ENCODE measurements at places on chromosomes 11 and 22.

- ATAC-seq, result peak; percentile 60
These were observed 884 bp downstream of the CENATAC start for GRCh38 chr11:118998822-118999221.

GRCh38 chr11:134906356-134906955 is 494.4 kb upstream of the B3GAT1 start:
- ATAC-seq, result no peak

DNA sequence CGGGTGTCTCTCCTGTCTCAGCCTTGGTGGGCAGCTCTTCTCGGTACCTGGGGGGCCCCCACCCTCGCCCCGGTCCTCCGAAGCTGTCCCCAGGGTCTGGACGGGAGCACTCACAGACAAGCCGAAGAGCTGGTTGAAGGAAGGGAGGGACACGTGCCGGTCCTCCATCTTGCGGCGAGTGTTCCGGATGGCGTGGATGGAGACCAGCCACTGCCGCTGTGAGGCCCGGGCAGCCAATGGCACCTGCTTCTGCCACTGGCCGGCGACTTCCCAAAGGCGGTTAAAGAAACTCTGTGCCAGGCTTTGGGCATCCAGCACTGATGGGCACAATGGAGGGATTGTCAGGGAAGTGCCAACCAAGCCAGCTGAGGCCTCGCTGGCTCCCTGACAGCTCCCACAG is 18.7 kb downstream of the PPM1F start:
- no peak for ATAC-seq

DNA sequence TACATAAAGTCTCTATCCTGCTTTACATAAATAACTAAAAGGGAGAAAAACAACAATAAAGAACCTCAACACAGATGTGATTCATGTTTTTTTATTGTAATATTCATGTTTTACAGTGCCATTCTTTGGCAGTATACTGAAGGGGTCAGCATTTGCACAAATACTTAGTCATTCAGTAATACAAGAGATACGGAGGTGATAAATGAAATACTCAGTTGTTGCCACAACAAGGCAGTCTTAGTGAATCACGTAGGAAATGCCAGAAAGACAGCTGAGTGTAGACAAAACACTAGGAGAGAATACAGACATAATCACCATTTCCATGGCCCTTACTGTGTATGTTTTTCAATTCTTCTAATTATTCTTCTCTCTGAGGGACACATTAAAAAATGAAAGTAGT is 910.4 kb downstream of the METTL15 start:
- ATAC-seq, result peak; percentile 88

DNA sequence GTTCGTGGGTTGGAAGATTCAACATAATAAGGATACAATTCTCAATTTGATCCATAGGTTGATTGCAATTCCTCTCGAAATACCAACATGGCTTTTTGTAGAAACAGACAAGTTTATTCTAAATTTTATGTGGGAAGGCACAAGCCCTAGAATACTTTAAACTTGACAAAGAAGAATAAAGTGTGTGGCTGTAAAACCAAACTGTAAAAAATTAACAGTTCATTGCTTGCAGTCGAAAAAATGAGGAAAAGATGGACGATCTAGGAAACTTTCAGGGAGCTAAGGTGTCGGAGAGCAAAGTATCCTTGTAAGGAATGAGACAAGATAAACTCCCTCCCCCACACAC is 1.0 kb upstream of the GLB1L3 start:
- ATAC-seq, result no peak

GRCh38 chr11:111977146-111978027 is 40.2 kb downstream of the DIXDC1 start:
- peak; percentile 89 for ATAC-seq

DNA sequence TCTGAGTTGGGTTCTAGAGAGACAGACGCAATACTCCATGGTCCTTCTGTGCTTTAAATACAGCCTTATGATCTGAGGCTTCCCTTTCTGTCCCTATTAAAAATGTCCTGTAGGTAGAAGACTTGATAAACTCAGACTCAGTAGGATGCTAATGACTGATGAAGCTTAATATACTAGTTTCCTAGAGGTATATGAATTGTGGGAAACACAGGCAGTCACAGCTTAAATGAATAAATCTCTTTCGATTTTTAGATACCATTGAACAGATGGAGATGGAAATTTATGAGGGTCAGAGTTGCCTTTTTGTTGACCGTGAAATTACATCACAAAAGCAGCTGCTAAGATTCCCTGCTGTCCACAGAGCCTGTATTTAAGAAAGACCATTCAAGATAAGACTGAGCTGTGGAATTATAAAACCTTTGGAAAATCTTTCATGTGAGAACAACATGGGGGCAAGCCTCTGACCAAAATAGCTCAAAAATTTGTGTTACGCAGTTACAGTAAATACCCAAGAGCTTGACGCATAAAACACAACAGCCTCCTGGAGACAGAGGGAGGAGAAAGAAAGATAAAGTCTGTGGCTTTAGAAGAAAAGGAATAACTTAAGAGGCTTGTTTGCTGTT is 172.3 kb downstream of the AASDHPPT start:
- no peak for ATAC-seq

DNA sequence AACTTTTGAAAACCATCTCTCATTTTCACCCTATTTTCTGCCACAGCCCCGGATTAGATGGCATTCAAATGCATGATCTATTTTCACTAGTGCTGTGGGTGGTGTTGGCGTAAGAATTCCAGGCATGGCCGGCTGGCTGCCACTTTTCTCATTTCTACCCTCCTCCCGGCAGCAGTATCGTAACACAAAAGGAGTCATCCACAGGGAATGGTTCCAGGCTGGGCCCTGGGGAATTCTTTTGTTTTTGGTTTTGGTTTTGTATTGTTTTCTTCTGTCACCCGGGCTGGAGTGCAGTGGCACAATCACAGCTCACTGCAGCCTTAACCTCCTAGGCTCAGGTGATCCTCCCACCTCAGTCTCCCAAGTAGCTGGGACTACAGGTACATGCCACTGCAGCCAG is 13.8 kb downstream of the JAML start:
- ATAC-seq, result no peak

GRCh38 chr11:22567759-22568158 is 57.9 kb downstream of the FANCF start:
- ATAC-seq, result no peak

- no peak for ATAC-seq
These were observed 2.3 kb downstream of the PICALM start for GRCh38 chr11:86066657-86067008.

GRCh38 chr22:19565382-19566278 is 41.4 kb upstream of the CLDN5 start:
- no peak for ATAC-seq

GRCh38 chr11:76782531-76783293 is 444 bp upstream of the TSKU start:
- ATAC-seq, result peak; percentile 78

GRCh38 chr22:50531962-50532674 is 2.3 kb upstream of the TYMP start:
- ATAC-seq, result peak; percentile 89

DNA sequence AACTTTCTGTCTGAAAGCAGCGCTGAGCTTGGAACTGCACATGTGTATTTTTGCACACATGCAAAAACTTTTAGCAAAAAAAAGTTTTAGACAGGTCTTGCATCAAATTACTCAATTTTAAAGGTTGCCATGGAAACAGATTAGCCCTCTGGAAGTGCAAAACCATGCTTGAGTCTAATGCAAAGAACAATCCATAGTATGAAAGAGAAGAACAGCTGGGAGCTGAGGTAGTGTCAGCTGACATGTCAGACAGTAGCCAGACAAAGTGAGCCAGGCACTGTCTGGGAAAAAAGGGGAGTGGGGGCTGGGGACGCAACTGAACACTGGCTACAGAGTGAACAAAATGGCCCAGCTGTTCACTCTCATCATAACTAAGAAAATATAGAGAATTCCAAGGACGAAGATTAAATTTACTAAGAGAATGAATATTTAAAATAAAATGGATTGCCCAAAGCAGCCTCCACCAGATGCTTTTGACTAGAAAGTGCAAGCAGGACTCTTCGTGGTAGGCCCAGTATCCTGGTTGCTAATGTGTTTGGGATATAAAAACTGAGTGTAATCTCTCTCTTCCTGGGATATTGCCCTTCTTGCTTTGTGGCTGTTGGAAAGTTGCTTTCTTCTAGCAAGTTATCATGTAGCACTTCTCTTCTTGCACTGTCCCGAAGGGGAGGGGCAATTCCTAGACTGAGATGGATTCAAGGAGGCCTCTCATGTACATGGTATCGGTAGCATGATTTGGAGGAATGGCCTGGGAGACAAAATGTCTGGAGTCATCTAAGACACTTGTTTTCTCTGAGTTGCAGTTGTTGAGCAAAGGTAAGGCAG is 434.1 kb upstream of the FAT3 start:
- no peak for ATAC-seq

Measured in SK-N-SH treated with all-trans-retinoic acid at 6 μM for 48 hours (cell line).